AG04450 (cell line): ENCODE measurements at places on chromosomes 4 and X. TPM values are rescaled to one million over a fixed set of nuclear protein-coding genes. Genes with fewer than 3 reads are reported as not detected.

EDA2R gene
- 26.7 and 30.9 TPM in 2 replicates for polyA plus RNA-seq

MAOA gene
- polyA plus RNA-seq, result 0.37 and 0.40 TPM in 2 replicates

F8A2 gene
- polyA plus RNA-seq, result not detected in 2 replicates

PRKX gene
- 13.7 and 14.6 TPM in 2 replicates for polyA plus RNA-seq

FGFR3 gene
- polyA plus RNA-seq, result 0.06 and 0.21 TPM in 2 replicates

DDX53 gene
- not detected in 2 replicates for polyA plus RNA-seq

CNGA2 gene
- not detected in 2 replicates for polyA plus RNA-seq

MMRN1 gene
- not detected in 2 replicates for polyA plus RNA-seq

F9 gene
- not detected in 2 replicates for polyA plus RNA-seq
